ENCODE measurements at places on chromosomes 11 and 22.

DNA sequence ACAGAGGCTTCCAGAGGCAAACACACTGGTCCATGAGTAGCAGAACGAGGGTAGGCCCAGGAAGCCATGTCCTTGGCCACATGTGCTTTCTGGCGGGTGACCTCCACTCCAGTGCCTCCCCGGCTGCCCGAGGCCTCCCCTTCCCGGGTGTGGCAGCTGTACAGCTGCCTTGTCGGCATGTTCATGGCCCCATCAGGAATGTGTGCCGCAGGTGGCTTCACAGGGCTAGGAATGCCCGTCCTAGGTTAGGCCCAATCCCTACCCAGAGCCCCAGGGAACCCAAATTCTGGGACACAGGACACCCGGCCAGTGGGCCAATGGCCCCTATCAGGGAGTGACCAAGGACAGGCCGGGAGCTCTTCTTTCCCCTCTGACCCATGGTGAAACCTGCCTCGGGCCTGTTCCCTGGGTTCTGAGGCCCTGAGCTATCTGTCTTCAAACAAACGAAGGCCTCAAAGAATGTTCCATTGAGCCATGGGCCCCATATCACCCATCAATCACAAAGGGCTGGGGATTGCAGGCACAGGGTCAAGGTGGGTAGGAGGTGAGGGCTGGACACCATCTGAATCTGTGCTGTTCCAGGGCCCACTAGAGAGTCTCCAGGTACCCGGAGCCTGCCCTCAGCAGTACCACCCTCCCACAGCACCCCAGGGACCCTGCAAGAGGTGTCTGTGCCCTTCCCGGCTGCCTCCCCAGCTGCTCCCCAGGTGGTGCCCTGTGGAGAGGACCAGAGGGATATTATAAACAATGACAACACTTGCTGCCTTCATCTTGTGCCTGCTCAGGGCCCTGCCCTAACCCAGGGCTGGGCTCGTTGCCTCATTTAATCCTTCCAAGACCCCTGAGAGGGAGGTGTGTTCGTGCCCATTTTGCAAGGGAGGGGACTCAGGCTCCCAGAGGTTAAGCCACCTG, 4.0 kb upstream of the CDKN1C start:
- DNase-seq = no peak

DNA sequence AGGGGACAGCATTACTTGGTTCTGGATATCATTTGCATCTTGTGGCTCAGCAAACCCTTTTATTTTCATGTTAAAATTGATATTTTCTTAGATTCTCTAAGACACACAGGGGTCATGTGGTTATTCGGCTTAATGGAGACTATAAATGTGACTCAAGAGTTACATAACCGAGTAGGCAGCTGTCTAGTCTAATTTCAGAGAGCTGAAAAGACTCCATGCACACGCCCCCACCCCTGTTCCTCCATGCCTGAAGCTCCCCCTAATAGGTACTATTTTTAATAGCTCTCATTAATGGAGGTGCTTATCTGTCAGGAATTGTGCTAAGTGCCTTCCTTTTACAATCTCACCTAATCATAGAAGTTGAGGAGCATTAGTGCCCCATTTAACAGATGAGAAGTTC, 189.2 kb upstream of the ARHGAP20 start:
- no peak for DNase-seq

GRCh38 chr11:123549926-123550917, 104.2 kb downstream of the SCN3B start:
- peak; percentile 17 for DNase-seq

GRCh38 chr11:105137286-105137685, 2.3 kb downstream of the CARD18 start:
- DNase-seq = no peak

DNA sequence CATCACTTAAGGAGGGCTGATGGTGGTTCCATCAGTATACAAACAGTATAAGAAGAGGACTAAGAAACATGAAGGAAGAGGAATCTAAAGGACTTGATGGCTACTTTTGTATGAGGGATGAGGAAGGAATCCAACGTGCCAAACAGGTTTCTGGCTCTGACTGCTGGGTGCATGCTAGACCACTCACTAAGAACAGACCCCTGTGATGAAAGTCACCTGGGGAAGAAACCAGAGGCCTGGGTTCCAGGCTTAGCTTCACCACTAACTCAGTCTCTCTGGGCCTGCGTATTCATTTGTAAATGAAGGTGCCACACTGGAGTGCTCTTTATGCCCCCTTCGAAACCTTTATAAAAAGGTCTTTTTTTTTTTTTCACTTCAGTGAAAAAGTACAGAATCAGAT, 55.1 kb downstream of the AAMDC start:
- no peak for DNase-seq

- no peak for DNase-seq
Observed at GRCh38 chr11:95727620-95728019, 62.0 kb downstream of the FAM76B start.

GRCh38 chr11:26950260-26950719, 43.6 kb upstream of the FIBIN start:
- DNase-seq = no peak

DNA sequence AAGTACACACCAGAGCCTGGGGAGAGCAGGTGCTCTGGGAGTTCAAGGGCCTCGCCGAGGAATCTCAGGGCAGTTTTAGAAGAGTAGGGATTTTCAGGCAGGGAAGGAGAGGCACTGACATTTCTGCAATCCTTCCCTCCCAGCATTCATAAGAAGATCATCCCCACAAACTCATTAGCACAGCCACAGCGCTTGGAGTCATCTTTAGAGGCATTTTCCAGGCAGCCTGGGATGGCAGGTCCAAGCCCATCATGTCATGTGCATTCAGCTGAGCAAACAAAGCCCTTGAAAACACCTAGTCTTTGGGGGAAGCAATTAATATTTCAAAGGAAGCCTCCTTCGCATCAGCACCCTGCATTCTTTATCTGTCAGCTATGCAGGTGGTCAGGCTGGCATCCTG, 43.8 kb downstream of the MAP6 start:
- DNase-seq = no peak

GRCh38 chr11:110777775-110778174, 65.5 kb upstream of the ARHGAP20 start:
- no peak for DNase-seq

DNA sequence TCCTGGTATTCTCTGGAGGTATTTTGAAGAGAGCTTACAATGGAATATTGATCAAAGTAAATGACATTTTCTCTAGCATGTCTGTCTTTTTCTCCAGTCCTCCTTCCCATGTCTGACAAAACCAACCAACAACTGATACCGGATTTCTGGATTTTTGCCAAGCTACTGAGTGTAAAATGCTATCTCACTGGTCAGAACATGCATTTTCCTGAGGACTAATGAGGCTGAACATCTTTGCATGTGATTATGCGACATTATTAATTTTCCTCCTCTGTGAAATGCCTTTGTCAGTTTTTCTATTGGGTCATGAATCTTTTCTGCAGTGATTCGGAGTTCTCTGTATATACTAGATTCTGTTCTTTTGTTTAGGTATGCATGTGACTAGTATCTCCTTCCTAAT, 51.4 kb downstream of the CDON start:
- no peak for DNase-seq

DNA sequence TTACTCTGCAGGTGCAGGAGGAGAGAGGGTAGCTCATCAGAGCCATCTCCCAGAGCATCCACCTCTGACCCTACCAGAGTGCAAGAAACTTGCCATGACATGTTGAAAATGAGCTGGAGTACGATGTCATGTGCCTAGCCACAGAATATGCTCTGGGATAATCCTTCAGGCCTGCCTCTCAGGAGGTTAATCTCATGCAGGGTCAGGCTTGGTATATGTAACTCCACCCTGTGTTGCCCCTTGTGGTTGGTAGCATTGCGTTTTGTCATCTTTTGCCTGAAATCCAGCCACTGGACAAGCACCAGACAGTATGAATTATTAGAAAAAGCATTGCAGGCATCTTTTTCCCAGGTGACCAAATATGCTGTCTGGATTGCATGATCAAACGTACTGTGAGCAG, 36.2 kb downstream of the CNTF start:
- DNase-seq = no peak

DNA sequence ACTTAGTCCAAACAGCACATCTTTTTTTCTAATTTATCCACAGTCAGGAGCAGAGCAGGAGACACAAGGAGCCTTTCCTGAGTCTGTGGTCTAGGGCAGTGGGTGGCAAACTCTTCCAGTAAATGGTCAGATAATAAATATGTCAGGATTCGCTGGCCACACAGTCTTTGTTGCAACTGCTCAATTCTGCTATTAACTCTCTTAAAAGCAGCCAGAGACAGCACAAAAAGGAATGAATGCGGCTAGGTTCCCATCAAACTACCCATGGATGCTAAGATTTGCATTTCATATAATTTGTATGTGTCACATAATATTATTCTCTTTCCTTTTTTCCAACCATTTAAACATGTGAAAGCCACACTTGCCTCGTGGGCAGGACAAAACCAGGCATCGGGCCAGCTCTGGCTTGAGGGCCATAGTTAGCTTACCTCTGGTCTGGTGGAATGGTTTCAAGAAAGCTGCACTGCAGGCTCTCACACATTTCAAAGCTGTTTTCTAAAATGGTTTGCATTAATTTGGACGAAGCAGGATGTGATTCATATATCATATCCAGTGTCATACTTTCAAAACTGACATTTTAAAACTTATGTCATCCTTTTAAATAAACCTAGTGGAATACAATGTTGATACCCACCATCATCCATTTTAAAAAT, 64.7 kb upstream of the CD5 start:
- DNase-seq = no peak

GRCh38 chr11:83954780-83955179, 668.6 kb upstream of the CCDC90B start:
- DNase-seq = no peak

- DNase-seq = peak; percentile 94
Observed at GRCh38 chr11:102346748-102347461, at the start of gene BIRC2. TSS of gene BIRC2 (plus strand) at chr11:102347214. CDS start at chr11:102349855, 2,641 bp downstream.
